Effector CD4-positive, alpha-beta T cell (primary cell): ENCODE measurements at places on chromosomes 12 and 14.

GRCh38 chr12:121613462-121613861 lies 12.9 kb upstream of the ORAI1 start:
- no peak for DNase-seq

DNA sequence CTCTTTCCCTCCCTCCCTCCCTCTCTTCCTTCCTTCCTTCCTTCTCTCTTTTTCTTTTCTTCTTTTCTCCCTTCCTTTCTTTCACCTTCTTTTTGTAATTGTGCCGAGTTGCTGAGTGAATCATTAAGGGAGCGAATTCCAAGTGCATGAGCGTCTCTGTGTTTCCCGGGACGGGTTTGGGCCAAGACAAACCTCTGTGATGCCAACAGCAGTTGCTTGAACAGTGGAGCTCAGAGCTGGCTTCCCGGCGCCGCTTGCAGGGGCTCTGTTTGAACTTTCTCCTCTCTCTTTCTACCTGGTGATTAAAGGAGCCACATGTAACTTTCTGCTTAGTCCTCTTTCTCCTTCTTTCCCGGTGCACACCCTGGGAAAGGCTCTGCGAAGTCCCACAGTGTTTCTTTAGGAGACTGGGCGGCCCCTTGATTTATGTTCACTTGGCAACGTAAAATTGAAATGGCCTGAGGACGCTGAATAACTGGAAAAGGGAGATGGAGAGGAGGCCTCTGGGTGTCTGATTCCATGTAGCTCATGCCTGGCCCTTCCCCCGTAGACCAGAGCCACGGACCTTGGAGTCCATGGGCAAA lies 33.7 kb upstream of the MAP1LC3B2 start:
- DNase-seq, result no peak

- no peak for DNase-seq
Observed at GRCh38 chr14:58635091-58635830, 2.5 kb upstream of the DACT1 start.

DNA sequence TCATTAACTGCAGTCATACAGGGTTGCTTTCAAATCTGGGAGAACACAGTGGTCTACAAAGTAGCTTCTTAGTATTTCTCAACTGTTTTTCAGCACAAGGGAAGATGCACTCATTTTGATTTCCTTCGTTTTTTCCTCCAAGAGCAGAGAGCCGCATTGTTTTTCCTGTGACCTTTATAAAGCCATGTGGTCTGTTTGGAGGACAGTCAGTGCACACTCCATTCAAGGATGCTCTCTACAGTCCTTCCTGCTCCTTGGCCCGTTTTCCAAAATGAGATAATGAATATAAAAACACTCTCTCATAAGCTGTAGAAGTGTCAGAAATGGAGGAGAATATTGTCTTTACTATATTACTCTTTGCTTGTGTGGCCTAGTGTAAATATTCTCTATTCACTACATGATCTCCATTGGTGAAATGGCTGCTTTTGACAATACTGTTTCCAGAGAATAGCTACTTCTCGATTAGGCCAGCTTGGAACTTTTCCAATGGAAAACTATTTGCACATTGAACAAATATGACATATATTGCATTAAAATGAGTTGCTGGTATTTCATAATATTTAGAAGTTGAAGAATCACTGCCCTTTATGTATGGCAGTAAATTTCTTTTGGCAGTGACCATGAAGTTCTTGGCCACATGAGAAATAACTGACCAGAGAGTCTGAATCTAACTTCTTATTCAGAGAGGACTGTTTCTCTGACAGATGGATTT lies 393.1 kb upstream of the RGS6 start:
- DNase-seq, result no peak

DNA sequence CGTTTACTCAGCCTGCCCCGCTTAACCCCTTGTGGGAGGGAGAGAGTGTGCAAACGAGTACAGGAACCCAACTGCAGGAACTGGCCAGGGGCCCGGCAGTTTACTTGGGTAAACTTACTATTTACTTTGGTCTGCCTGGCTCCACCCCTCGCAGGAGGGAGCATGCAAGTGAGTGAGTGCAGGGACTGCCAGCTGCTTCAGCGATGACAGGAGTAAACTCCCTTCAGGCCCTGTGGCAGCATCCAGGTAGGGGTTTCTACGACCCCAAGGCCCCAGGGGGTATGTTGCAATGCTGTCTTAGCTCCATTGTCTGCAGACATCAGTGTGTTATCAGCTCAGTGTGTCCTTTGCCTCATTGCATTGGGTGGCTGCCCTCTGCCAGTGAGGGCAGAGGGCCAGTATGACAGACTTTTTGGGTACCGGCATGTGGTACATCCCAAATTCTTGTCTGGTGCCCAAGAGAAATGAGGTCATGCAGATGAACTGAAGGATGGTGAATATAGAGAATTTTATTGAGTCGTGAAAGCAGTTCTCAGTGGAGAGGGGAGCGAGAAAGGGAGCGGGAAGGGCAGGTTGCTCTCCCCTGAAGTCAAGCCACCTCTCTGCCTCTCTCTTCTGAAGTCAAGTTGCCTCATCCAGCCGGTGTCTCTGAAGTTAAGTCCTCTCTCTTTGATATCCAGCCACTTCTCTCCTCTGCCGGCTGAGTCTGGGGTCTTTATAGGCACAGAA lies 181.8 kb downstream of the FUT8 start:
- DNase-seq, result no peak

DNA sequence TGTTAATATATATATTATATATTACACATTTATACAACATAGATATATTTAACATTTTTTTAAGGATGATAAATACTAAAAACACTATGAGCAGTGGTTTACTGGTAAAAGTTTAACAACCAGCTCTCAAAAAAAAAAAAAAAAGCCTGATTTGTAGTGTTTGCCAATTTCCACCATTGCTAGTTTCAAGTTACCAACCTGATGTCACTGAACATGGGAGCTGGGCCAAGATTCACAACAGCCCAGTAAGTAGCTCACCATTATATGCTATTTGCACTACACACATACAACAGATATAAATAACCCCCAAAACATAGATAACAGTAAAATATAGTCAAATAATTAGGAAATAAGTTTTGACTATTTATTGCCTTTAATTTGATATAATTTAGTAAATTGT lies 28.9 kb upstream of the TMX1 start:
- DNase-seq, result no peak

DNA sequence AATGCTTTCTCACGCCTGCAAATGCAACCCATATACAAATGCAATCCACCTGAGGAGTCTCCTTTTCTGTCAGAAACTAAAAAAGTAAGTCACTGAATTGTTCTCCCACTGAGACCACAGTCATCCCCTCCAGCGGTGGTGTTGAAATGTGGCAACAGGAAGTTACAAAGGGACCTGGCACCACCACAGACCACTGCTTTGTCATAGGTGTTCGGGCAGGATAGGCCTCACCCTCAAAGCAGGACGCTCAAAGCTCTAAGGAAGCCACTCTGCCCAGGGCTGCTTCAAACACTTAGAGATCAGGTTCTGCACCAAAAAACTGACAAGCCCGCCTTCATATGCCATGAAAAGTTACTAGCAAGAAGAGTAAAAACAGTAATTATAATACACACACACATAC lies 11.3 kb downstream of the PHLDA1 start:
- peak; percentile 47 for DNase-seq

DNA sequence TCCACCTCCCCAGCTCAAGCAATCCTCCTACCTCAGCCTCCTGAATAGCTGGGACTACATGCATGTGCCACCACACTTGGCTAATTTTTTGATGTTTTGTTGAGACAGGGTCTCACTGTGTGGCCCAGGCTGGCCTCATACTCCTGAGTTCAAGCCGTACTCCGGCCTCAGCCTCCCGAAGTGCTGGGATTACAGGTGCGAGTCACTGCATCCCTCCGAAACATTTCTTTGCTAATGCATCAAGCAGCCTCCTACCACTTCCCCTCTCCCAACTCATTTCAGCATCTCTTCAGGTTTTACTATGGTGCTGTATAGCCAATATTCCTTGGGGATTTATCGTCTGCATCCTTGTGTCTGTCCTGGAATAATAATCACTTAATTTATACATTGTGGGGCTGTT lies 2.3 kb upstream of the SLC22A17 start:
- no peak for DNase-seq
